ENCODE measurements at places on chromosomes 7 and 10. TPM values are rescaled to one million over a fixed set of nuclear protein-coding genes. Genes with fewer than 3 reads are reported as not detected.

GRCh38 chr10:58341422-58341821, 6.6 kb downstream of the UBE2D1 start:
- H3K27ac ChIP-seq, result no peak overlapping the region
- no peaks in the 10 kb centered on the region for H3K27me3 ChIP-seq
- H3K36me3 ChIP-seq, result peaks cover 12% of the 10 kb centered on the region
- H3K4me3 ChIP-seq, result no peak overlapping the region

GRCh38 chr7:142567201-142568075, 181.8 kb upstream of the PRSS1 start:
- H3K36me3 ChIP-seq, result peaks cover 2% of the 10 kb centered on the region
- no peak overlapping the region for H3K27ac ChIP-seq
- H3K27me3 ChIP-seq, result peaks cover 14% of the 10 kb centered on the region
- no peak overlapping the region for H3K4me3 ChIP-seq
- no peak for DNase-seq

DNA sequence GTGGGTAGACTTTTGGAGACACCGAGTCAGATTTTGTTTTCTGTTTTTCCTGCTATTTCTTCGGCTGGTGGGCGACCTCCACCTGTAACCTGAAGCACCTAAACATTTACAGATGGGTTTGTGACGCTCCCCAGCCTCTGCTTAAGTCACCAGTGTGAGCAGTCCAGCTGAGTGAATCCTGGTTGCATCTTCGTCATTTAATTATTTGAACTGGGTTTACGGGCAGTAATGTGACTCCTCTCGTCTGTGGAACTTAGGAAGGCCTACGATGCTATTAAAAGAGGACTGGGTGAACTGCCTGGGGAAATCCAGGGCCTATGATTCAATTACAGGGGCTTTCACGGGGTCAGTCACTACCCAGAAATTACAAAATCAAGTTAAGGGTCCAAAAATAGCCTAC, 52.5 kb downstream of the WNT2 start:
- no peak overlapping the region for H3K4me3 ChIP-seq
- no peaks in the 10 kb centered on the region for H3K36me3 ChIP-seq
- H3K27ac ChIP-seq, result no peak overlapping the region
- H3K27me3 ChIP-seq, result no peaks in the 10 kb centered on the region
- H3K4me1 ChIP-seq, result no peaks in the 10 kb centered on the region
- DNase-seq, result no peak

MYPN gene
- not detected for total RNA-seq

HERC4 gene
- 56.5 TPM for total RNA-seq

PTPRZ1 gene
- not detected for total RNA-seq

C10orf88 gene
- total RNA-seq, result 9.5 TPM
